Stimulated activated CD8-positive, alpha-beta memory T cell treated with anti-CD3 and anti-CD28 coated beads, Interleukin-15, amount 100 ng/mL, for 24 hours (primary cell): ENCODE measurements at places on chromosomes 3 and 15.

- no peak for DNase-seq
These were observed 311.6 kb downstream of the CLSTN2 start for GRCh38 chr3:140246578-140246977.

- no peak for DNase-seq
These were observed 458.3 kb downstream of the MFSD1 start for GRCh38 chr3:159260049-159260662.

DNA sequence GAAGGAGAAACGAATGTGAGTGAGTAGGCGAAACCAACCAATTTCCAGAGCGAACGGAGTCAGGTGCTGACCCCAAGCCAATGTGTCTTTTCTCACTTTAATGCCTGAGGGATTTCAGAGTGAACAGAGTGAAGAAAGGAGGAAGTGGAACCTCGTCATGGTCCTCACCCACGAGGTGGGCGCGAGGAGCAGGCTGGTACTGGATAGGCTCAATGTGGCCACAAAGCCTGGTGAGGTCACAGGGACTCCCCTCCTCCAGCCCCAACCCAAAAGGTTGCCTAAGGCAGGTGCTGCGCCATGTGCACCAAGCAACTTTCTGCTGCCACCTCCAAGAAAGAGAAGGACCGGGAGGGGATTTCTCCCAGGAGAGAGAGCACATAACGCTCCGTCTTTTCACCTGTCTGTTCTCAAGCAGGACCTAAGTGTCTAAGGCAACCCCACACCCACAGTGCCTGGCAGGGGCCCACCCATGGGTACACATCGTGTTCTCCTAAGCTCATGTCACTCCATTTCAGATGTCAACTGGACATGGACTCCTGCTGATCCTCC lies 3.8 kb downstream of the NRROS start:
- DNase-seq = no peak

DNA sequence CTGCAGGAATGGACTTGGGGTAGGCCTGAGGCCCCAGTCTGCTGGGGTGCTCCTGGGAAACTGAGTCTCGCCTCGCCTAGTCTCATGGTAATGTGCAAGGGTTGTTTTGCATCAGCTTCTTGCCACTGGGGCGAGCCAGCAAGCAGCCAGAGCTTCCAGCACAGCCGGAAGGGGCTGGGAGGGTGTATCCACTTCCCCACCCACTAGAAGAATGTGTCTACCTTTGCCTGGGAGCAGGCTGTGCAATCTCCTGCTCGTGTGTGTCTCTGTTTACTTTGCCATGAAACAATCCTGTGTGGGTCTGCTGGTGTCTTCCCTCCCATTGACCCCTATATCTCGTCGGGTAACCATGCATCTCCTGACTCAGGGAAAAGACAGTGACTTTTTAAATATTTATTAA lies 21.8 kb upstream of the ERICH6 start:
- no peak for DNase-seq

DNA sequence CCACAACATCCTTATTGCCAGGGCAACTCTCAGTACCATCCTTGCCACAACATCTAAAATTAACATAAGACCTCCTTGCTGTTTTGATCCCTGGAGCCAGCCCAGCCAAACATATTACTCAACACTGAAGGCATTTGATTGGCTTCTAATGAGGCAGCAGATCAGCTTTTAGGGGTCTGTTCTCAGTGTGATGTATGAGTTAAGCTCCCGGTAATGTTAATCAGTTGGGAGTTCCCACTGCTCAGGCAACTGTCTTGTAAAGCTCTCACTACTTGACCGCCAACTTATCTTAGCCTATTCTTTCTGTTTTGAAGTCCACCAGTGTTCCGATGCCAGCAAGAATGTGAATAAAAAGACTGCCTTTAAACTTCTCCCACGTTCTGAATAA lies 158.9 kb downstream of the FOXB1 start:
- DNase-seq = no peak

DNA sequence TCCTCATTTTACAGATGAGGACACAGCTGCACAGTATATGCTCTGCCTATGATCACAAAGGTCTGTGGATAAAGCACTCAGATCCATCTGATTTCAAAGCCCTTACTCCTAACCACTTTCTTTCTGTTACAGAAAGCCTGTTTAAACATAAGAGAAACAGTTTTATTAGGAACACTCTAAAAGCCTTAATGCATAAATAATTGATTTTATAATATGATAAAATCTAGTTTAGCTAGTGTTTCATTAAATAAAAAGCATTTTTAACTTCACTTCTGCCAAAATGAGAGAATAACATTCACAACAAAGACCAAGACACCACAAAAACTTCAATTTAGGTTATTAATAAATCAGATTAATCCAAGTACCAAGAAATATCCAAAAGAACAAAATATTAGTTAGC lies 21.4 kb downstream of the SNX4 start:
- DNase-seq = no peak

GRCh38 chr15:32651229-32651837 lies 9.8 kb downstream of the SCG5 start:
- no peak for DNase-seq

- DNase-seq = no peak
These were observed 18.5 kb downstream of the NPHP3 start for GRCh38 chr3:132703733-132704132.

DNA sequence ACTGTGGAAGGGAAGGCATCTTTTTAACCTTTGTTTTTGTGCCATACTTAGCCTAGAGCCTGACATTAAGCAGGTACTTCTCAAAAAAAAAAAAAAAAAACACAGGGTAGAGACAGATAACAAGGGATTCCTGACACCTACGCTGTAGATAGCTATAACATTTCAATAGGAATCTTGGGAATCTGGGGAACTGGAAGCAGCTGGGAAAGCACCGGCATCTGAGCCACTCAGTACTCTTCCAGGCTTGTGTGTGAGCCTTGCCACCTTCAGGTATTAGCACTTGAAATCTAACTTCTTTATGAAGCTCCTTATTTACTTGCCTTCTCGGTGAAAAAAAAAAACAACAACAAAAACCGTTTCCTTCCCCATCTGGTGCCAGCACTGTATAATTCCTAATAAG lies 46.8 kb downstream of the PIK3CA start:
- no peak for DNase-seq

DNA sequence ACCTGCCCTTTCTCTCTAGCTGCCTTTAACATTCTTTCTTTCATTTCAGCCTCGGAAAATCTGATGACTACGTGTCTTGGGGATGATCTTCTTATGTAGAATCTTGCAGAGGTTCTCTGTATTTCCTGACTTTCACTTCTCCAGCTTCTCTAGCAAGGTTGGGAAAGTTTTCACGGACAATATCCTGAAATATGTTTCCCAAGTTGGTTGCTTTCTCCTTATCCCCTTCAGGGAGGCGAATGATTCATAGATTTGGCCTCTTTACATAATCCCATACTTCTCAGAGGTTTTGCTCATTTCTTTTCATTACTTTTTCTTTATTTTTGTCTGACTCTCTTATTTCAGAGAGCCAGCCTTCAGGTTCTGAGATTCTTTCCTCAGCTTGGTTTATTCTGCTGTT lies 62.1 kb upstream of the CCDC54 start:
- DNase-seq = no peak

GRCh38 chr3:175932586-175932985 lies 1073.5 kb downstream of the NAALADL2 start:
- no peak for DNase-seq

DNA sequence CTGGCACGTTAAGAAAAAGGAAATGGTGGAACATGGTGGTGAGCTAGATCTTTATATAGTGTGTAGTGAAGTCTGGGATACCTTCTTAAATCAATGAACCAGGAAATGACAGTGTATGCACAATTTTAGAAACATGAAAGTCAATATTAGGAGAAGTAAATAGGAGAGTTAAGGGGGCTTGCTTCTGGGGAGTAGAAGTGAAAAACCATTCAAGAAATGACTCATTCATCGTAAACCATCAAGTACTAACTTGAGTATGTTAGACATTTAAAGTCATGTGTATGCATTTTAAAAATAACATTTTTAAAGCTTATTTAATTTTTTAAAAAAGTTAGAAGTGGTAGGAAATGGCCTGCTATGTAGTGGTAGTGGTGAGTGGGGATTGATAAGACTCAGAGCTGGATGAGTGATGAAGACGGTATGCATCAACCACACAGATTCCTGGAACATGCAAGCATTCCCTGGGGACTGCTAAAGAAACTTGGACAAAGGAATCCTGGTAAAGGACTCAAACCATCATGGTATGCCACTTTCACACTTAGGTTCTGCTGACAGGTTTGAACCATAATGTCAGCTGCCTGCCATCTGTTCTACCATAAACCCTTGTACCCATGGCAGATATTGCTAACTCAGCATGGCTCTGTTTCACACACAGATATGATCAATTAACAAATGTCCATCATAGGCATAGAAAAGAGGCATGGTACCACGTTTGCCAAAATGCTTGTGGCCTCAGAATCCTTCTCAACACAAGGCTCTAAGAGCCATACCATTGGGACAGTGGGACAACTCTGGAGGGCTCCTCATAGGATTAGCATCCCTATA lies 28.9 kb upstream of the MITF start:
- DNase-seq = no peak

GRCh38 chr3:157588386-157589060 lies 85.3 kb upstream of the VEPH1 start:
- DNase-seq = no peak

DNA sequence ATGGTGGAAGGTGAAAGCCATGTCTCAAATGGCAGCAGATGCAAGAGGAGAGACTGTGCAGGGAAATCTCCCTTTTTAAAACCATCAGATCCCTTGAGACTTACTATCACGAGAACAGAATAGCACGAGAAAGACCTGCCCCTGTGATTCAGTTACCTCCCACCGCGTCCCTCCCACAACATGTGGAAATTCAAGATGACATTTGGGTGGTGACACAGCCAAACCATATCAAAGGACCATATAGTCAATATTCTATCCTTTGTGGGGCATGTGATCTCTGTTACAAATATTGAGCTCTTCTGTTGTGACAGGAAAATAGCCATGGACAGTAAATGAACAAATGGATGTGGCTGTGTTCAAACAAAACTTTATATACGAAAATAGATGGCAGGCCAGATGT lies 77.2 kb upstream of the ACKR4 start:
- DNase-seq = no peak

- DNase-seq = no peak
These were observed 396.8 kb upstream of the AZI2 start for GRCh38 chr3:28745436-28745835.

DNA sequence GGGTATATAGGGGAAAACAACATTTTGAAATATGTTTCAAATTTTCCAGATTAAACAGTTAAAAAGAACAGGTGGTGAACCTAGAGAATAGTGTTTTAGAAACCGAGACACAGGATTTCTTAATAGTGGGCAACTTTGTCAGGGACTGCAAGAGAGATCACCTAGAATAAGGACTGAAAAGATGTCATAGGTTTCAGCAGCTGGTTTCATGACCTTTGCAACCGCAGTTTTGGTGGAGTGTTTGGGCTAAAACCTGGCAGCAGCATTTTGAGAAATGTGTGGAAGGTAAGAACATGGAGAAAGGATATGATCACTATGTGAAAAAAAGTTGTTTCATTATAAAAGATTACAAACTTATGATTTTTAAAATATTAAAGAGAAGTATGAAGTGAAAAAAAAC lies 34.9 kb downstream of the PRKCI start:
- DNase-seq = no peak

DNA sequence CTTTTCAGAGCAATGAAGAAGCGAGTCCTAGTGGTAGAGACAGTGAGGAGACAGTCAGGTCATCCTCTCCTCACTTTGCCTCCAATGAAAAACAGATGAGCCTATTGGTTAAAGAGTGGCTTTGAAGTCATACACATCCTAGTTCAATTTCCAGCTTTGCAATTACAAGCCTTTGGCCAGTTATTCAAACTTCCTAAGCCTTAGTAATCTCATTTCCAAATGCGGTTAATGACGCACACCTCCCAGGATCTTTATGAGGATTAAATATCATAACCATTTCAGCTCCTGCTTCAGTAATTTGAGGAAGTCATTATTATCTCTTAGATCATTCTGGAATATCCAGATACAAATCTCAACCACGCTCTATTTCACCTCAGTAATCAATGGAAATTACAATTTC lies 10.0 kb upstream of the ST6GAL1 start:
- no peak for DNase-seq

GRCh38 chr3:67744699-67745098 lies 90.3 kb upstream of the SUCLG2 start:
- no peak for DNase-seq

GRCh38 chr15:74869726-74870407 lies 3.3 kb downstream of the SCAMP2 start:
- DNase-seq = no peak

GRCh38 chr15:69046781-69047180 lies 32.3 kb downstream of the NOX5 start:
- DNase-seq = no peak

GRCh38 chr3:151168269-151169094 lies 34.5 kb downstream of the GPR171 start:
- DNase-seq = peak; percentile 60
